ENCODE measurements at places on chromosomes 16 and 17.

DNA sequence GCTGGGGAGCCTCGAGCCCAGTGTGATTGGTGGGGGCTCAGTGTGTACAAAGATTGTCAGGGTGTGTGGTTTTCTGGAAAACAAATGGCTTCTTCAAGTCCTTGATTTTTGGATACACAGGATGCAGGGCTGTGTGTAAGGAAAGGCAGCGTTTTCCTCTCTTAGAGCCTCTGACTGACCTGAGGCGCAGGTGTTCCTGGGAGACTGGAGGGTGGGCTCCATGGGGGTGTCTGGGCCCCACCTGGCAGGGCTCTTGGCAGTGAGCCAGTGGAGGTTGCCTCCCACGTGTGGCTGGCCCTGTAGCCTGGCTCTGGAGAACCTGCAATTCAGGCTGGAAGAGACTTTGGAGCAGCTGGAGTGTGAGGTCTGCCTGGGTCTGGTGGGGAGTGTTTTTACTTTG, 5.0 kb downstream of the FOXK2 start:
- DNase-seq, result no peak

DNA sequence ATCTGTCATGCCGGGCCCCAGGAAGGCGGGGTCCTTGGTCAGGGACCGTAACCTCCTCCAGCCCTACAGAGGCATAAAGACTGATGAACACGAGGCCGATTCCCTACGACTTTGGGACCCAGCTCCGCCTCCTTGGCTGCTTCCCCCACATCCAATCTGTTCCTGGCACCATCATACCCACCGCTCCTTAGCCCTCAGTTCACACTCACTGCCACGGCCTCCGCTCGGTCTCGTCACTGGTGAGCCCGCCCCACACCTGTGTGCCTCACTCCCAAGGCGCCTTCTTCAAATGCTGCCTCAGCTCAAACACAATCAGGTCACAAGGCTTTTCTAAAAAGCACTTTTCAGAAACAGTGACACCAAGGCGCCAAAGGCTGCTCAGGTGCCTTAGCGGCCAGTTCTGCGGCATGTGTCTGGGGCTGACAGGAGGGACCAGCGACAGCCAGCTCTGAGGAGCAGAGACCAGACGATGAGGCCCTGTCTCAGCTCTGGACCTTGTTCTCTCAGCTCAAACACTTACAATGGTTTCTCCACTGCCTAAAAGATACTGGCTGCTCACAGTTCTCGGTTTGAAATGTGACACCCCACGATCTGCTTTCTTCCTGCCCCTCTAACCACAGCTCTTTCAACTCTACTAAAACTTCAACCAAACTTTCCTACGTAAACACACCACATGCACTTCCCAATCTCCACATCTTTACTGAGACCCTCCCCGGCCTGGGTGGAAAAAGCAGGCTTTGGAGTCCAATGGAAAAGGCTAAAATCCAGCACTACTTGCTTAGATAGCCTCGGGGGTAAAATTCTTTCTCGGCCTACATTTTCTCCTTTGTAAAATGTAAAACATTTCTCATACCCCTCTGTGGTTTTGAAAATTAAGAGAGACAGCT, 33.2 kb downstream of the CYB5D2 start:
- no peak for DNase-seq

GRCh38 chr16:57810197-57811031, 8.1 kb upstream of the KIFC3 start:
- no peak for DNase-seq

DNA sequence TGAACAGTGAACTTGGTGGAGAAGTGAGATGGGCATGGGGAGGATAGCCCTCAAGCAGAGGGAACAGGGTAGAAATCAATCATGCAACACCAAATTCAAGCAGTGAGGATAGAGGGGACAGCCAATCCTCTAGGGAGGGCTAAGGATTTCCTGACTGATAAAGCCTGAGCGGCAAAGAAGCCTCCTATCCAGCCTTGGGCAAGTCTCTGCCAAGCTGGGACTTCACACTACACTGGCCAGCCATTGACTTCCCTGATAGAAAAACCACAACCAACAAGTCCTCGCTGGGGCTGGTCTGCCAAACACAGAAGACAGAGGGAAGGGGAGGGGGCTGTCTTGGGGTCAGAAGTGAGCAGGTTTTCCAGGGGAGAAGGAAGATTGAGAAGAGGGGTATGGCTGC, 2.5 kb upstream of the FBXL19 start:
- no peak for DNase-seq

DNA sequence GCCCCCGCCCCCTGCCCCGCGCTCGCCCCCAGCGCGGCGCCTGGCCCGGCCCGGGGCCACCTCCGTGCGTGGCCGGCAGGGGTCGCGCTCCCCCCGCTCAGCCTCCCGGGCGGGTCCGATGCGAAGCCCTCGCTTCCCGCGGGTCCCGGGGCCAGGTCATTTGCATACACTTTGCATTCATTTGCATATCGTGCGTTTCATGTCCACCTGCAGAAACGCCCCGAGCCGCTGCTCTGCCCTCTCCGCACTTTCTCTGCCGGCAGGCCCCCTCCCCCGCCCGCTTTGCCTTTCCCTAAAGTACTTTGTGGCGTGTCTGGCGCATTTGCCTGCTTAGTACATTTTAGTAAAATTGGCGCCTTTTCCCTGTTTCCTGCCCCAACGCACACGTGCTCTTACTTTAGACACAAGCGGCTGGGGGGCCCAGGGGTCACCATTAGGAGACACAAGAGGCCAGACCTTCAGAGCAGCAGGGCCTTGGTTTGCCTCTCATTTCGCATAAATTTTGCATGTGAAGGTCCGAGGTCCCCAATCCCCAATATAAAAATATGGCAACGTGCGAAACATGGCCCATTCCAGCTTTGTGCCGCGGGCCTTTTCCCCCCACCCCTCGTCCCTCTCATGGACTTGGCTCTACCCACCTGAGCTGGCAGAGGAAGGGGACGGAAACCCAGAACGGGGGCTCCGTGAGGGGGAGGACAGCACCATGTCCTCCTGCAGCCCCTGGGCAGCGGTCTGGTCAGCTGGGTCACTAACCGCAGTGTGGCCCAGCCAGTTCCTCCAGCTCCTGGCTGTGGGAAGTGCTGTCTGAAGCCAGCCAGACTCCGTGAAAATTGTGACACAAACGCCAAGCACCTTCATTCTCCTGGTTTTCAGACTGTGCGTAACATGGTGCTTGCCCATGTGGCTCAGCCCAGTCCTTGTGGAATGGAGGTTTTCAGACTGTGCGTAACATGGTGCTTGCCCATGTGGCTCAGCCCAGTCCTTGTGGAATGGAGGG, 34.8 kb downstream of the CBFA2T3 start:
- no peak for DNase-seq

DNA sequence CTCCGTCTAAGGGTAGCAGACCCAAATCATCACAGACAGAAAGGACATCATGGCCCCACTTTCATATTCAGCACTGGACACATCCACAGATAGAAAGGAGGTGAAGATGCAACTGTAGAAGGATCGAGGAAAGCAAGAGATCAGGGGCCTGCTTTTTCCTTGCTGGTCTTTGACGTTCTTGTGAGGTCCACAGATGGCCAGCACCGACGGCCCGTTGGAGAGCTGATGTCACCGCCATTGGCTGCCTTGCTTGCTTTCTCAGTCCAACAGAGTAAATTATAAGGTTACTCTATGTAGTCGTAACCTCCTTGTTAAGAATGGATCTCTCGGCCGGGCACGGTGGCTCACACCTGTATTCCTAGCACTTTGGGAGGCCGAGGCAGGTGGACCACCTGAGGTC, 5.1 kb upstream of the RBFOX3 start:
- DNase-seq, result no peak

DNA sequence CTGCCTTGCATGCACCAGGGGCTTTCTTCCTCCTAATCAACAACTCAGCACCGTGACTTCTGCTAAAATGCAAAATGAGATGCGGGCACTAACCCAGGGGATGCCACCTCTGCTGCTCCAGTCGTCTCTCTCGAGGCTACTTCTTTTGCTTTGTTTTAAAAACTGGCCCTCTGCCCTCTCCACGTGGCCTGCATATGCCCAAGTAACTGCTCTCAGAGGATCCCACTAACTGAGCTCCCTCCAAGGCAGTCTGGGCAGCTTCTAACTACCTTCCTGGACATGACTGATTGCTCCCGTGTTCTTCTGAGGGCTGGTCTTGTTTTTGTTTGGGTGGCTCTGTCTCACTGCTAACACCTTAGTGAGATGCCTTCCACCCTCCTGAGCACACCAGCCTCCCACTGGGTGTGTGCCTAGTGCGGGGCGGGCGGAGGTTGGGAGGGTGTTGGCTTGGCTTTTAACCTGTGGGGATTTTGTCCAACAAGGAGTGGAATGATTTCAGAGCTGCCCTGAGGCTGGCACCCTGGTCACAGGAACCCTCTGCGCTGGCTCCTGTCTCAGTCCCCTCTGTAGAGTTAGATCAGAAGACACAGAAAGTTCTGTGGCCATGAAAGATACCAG, 8.9 kb upstream of the LGALS9 start:
- DNase-seq, result no peak

DNA sequence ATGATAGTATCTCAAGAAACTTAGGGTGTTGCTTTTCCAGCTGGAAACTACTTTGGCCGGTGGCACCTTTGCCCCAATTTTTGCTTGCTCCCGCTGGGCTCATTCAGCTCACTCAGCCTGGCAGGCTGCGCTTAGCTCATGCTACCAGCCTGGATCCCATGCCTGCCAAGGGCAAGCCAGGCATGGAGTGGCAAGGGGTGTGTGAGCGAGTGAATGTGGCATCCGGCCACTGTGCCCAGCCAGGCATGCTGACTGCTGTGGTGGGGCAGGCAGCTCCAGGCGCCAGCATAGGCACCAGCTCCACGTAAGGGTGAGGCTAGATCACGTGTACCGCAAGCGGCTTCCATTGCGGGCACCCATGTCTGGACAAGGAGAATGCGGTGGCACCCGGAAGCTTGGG, 9.4 kb downstream of the B3GNT9 start:
- no peak for DNase-seq
